Stimulated activated naive CD8-positive, alpha-beta T cell treated with anti-CD3 and anti-CD28 coated beads, Interleukin-15, Interleukin-2, amounts not matched to agents 100 U/mL and 50 U/mL, for 24 hours (primary cell): ENCODE measurements at places on chromosomes 4 and X.

DNA sequence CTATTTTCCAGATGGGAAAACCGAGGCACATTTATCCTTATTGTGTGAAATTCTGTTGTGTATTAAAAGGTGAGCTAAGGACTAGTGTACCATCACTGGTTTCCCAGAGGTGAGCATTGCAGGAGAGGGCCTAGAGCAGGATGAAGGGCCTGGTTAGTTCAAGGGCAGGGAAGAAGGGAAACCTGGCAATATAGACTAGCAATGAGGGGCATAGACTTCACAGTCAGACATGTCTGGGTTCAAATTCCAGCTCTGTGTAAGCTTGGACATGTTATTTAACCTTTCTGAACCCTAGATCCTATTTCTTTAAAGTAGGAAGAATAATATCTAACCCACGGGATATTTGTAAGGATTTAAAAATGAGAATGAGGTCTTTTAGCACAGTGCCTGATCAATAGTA, 50.8 kb downstream of the WDR19 start:
- DNase-seq = no peak

GRCh38 chr4:52076731-52077130, 25.6 kb downstream of the SPATA18 start:
- no peak for DNase-seq

DNA sequence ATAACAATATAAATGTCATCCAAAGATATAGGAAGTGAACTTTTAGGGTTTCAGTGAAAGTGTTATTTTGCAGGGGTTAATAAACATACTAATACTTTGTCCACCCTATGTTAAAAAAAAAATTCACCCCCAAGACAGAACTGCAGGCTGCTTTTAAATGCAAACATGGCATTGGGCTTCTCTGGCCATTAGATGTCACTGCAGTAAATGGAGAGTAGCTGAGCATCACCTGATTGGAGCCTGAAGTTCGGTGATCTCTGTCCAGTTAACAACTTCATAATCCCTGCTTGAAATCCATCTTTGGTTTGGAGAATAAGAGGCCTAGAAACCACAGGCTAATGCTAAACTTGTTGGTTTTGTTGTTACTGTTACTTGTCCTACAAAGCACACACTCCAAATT, 18.7 kb downstream of the SLC25A43 start:
- no peak for DNase-seq

- no peak for DNase-seq
These were observed 12.9 kb upstream of the RAB33B start for GRCh38 chr4:139441029-139441428.

- no peak for DNase-seq
These were observed 167.2 kb downstream of the BTC start for GRCh38 chr4:74627093-74627492.

DNA sequence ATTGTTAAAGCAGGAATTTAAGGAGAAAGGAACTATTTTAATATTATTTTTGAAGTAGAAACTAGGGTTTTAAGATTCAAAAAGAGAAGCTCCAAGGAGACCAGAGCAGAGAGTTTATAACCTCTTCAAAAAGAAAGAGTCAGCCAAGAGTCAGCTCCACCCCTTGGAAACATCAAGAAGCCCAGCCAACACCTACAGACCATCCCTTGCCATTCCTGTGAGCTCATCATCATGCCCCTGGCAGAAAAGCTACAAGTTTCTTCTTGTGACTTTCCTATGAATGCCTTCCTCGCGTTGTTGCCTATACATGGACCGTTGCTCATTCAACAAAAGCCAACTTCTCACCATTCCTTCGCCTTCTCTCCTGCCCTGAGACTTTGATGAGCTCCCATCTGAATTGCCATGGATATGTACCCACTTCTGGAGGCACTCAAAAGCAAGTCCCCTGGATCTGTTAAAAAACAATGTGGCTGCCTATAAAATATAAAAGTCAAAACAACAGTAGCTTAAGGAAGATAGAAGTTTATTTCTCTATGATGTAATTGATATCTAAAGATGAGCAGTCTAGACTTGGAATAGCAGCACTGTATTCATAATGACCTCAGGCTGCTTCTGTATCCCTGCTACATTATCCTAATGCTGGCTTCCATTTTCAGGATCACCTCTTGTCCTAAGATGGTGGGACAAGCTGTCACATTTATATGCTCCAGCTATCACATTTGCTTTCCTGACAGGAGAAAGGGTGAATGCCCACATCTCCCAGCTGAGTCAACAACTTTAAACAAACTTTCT, 20.3 kb downstream of the PLRG1 start:
- no peak for DNase-seq

GRCh38 chr4:55410431-55410830, 14.7 kb downstream of the TMEM165 start:
- no peak for DNase-seq

- DNase-seq = no peak
These were observed 58.6 kb downstream of the DDX60L start for GRCh38 chr4:168421671-168422070.

DNA sequence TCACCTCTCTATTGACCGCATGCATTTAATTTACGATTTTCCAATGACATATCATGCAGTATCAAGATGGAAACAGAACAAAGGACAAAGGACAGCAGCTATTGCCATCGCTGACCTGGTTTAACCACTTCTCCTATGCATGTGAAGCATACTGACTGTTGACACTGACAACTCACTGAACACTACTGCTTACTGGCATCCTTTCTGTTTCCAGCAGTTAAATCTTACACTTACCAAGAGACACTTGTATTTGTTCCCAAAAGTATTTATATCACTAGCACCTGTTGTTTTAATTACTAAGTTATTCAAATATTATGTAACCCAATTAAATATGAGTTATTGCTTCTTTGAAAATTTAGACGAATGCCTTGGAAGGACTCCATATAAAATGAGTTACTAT, 176.7 kb downstream of the PDGFC start:
- no peak for DNase-seq

- no peak for DNase-seq
These were observed 38.6 kb upstream of the HMX1 start for GRCh38 chr4:8910100-8910821.

DNA sequence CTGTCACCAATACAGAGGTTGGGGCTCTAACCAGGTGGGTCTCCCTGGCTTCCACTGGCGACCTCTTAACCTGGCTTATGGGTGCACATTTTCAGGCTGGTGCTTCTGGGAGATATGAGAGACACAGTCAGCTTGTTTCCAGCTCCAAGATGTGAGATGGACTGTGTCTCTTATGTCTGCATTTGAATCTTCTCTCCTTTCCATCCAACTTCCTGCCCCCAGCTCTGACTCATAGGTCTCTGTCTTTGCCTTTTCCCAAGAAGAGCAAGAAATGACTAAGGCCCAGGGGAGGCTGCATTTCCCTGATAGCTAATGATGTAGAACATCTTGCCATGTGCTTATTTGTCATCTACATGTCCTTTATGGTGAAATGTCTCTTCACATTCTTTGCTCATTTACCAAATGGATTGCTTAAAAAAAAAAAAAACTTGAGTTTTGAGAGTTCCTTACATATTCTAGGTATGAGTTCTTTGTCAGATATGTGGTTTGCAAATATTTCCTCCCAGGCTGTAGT, 3.2 kb upstream of the UXT start:
- DNase-seq = peak; percentile 54

DNA sequence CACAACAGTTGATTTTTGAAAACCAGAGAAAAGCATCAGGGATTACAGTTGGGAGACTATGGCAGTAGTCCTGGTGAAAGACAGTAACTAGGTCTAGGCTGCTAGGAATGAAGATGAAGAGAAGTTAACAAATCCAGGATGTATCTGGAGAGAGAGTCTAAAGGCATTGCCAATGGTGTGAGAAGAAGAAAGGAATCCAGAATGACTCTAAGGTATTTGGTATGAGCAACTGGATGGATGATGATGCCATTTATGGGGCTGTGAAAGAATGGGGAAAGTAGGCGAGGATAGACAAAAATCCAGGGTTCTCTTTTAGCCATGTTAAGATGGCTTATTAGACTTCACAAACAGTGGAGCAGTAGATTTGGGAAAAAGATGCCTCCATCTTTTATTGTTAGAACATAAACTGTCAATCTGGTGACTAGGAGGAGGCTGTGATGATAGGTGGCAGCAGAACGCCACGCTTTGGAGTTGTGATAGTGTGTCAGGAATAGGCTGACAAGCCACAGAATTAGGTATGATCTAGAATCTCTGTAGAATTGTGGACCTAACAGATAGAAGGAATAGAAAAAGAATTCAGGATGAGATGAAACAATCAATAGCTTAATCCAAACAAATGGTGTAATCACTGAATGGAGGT, 27.3 kb upstream of the JADE1 start:
- peak; percentile 32 for DNase-seq

DNA sequence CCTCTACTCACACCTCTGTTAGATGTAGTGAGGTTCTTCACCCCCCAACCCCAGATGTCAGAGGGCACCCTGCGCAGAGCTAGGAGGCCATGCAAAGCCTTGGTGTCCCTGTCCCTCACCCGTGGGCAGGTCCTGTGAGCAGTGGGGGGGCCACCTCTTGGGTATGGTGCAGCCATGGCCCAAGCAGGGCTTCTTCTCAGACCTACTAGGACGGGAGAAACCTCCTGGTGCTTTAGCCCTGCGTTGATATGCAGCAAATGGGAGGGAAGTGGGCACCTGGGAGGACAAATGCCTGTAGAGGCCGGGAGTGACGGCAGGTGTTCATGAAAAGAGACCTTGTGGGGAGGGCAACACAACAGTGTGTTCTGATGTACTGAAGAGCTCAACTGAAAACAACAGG, 38.5 kb upstream of the MSANTD1 start:
- DNase-seq = no peak

DNA sequence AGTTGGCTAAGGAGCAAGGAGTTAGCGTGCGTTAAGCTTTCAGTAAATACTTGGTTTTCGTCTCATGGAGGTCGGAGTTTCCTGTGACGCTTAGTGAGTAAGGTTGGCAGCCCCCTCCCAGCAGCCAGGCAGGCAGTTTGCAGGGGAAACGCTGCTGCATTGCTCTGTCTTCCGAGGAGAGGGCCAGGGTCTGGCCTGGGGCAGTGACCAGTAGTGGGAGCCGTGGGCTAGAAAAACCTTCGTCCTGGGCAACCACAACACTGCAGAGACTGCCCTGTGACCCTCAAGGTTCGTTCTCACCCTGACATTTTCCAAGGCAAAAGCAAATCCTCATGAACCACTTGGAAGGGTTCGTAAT, 432 bp downstream of the TMEM175 start:
- DNase-seq = no peak

- no peak for DNase-seq
These were observed 26.5 kb downstream of the HUWE1 start for GRCh38 chrX:53660004-53660403.

- DNase-seq = no peak
These were observed 2.1 kb downstream of the MAGEB2 start for GRCh38 chrX:30217465-30217864.

- DNase-seq = no peak
These were observed 47.2 kb downstream of the NELFA start for GRCh38 chr4:1961563-1961962.

DNA sequence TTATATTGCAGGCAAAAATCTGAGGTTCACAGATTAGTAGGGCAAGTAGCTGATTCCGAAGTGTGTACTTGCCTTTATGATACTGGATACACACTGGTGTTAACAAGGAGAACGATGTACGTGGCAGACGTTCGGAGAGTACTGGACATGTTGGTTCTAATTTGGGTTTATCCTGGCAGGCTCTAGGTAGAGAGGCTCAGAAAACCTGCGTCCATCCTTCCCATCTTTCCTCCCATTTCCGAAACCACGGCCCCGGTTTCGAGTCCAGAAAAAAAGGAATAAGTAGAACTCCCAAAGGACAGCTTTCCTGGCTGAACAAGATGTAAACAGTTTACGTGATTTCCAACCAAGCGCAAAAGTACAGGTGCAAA, 351 bp upstream of the SLC30A9 start:
- no peak for DNase-seq

- DNase-seq = no peak
These were observed 1.9 kb downstream of the SOWAHD start for GRCh38 chrX:119760026-119760877.

- DNase-seq = no peak
These were observed 23.4 kb upstream of the HTRA3 start for GRCh38 chr4:8245884-8246833.

GRCh38 chrX:71997320-71997719, 86.7 kb downstream of the NHSL2 start:
- DNase-seq = no peak
